ENCODE measurements at places on chromosomes 3 and 15.

DNA sequence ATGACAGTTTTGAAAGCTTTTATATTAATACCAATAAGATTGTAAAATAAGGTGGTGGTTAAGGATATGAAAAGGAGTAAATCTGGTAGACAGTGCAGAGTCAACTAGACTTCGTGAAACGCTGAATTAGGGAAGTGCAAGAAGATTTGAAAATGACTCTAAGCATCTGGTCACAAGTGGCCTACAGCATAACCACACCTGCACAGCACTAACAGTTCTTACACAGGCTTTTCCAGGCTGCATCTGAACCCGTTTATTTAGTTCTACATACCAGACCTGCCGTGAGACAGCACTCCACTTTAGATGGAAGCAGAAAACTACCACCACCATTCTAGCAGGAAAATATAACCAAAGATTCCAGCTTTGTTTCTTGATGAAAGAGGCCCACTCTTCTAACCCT is 1.9 kb downstream of the DMXL2 start:
- DNase-seq: no peak

- DNase-seq: no peak
These were observed 43.2 kb downstream of the GTPBP8 start for GRCh38 chr3:113034011-113034410.

DNA sequence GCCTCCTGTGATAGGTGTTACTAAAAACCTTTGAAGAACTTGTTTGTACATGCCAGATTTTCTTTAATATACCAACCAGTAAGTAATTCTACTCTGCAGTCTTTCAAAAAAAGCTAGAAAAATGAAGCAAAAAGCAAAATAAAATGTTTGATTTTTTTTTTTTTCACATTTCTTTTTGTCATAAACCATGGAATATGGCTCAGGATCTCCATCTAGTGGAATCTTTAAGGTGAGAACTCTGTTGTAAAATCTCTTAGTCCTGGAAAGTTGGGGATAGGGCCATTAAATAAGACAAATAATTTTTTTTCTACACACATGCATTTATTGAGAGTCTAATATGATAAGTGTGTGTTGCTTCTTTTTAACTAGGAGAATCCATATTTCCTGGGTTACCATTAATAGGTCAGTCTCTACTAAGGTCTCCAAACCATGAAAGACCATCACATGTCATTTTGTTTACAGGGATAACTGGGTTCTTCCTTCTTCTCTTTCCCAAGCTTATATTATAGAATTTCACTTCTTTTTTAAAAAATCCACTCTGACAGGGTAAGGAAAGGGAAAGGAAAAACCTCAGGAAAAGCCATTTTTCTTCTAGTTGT is 84.6 kb downstream of the SLC9A9 start:
- no peak for DNase-seq

DNA sequence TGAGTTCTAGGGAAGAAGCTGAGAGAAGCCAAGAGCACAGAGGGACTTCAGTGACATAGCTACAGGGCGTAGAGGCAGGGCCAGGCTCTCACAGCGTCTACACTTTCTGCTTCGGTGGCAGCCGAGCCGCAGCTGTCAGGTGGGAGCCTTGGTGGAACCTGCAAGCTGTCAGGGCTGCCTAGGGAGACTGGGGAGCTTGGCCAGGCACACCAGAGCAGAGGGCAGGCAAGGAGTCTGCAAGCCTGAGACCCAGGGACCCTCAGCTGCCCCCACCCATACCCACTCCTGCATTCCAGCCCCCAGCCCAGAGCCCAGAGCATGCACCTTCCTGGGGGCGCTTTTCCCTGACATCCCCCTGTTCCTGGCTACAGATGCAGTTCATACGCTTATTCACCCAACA is 13.4 kb upstream of the KLF15 start:
- DNase-seq: no peak

DNA sequence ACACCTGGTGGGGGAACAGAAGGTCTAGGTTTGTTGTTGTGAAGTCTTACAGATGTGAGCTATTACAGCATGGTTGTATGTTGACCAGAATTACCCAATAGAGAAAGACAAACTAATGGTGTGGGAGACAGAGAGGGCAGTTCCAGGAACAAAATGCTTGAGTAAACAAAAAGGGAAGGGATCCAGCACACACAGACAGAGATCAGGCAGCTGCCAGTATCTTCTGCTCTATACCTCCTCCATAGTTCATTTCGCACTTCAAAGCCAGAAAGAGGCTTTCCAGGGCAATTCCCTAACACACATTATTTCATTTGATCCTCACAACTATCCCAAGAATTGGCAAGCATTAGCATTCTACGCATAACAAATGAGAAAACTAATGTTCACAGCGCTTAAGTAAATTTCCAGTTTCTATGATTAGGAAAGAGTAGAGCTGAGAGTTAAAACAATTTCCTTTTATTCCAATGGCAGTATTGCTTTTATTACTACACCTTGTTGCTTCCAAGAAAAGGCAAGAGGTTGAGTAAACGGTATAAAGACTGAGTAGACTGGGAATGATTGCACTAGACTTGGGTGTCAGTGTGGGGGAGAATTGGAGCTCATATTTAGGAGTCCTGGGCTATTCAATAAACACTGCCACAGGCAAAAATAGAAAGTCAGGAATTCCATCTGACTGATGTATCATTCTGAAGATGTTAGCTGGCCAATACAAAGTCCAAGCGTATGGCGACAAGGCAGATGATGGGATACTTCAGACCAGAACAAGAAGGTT is 39.7 kb upstream of the ZNF280D start:
- DNase-seq: no peak

DNA sequence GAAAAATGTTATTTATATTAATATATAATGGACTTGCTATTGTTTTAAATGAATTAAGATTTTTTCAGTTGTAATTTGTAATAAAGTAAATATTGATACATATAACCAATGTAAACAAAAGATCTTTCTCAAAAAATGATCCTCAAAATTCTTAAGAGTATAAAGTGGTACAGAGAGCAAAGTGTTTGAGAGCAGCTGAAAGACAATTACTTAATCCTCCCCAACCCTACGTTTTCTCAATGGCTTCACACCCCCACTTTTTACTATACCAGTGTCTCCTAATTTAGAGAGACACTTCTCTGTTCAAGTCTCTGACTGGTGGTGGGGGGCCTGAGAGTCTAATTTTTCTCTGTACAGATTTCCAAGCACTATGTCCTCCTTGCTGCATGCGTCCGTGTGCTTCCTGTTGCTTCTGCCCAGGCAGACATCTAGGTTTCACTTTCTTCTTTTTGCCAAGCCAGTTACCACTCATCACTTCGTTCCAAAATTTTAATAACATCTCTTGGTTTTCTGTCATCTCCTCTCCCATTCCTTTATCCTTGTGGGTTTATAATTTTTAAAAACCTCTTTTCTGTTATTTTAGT is 276.3 kb upstream of the DNAJC19 start:
- no peak for DNase-seq

Measured in T-helper 22 cell (primary cell).